ENCODE measurements at places on chromosomes 3 and 15.

- no peaks in the 10 kb centered on the region for H3K27me3 ChIP-seq
- H3K4me3 ChIP-seq, result no peak overlapping the region
- H3K4me1 ChIP-seq, result peaks cover 42% of the 10 kb centered on the region
- no peaks in the 10 kb centered on the region for H3K36me3 ChIP-seq
- peak overlapping the region; percentile 91 for H3K27ac ChIP-seq
- DNase-seq, result no peak
Measured at GRCh38 chr3:153138276-153139210, 23.5 kb upstream of the RAP2B start.

DNA sequence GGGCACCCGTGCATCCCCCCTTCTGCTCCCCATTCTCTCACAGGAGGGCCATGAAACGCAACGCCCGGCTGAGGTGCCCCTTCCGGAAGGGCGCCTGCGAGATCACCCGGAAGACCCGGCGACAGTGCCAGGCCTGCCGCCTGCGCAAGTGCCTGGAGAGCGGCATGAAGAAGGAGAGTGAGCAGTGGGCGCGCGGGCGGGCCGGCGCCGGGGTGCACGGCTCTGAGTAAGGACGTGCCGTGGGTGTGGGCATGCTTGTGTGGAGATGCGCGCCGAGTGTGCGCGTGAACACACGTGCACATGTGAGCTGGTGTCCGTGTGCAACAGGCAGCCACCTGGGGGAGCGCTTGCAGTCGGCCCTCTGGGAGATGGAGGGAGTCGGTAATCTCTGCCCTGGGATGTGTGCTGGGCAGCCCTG lies 28.1 kb downstream of the NR1I2 start:
- H3K4me1 ChIP-seq, result no peaks in the 10 kb centered on the region
- no peak overlapping the region for H3K27ac ChIP-seq
- no peaks in the 10 kb centered on the region for H3K27me3 ChIP-seq

GRCh38 chr3:146125951-146126350 lies 35.0 kb downstream of the PLOD2 start:
- H3K36me3 ChIP-seq, result peaks cover 20% of the 10 kb centered on the region
- DNase-seq, result no peak
- no peaks in the 10 kb centered on the region for H3K27me3 ChIP-seq
- peaks cover 82% of the 10 kb centered on the region for H3K4me1 ChIP-seq

GRCh38 chr3:71262364-71263265 lies 320.9 kb downstream of the FOXP1 start:
- no peak overlapping the region for H3K4me3 ChIP-seq

- H3K27ac ChIP-seq, result no peak overlapping the region
- no peak overlapping the region for H3K4me3 ChIP-seq
Measured at GRCh38 chr15:60297047-60297446, 100.7 kb downstream of the ANXA2 start.

GRCh38 chr3:30314757-30315325 lies 291.6 kb upstream of the TGFBR2 start:
- no peak overlapping the region for H3K27ac ChIP-seq
- no peaks in the 10 kb centered on the region for H3K36me3 ChIP-seq
- peaks cover 13% of the 10 kb centered on the region for H3K4me1 ChIP-seq
- no peaks in the 10 kb centered on the region for H3K27me3 ChIP-seq
- DNase-seq, result no peak
- H3K4me3 ChIP-seq, result no peak overlapping the region

GRCh38 chr3:52174896-52175295 lies 20.7 kb upstream of the POC1A start:
- peaks cover 13% of the 10 kb centered on the region for H3K4me1 ChIP-seq
- DNase-seq, result no peak
- H3K27ac ChIP-seq, result no peak overlapping the region
- H3K27me3 ChIP-seq, result no peaks in the 10 kb centered on the region
- H3K36me3 ChIP-seq, result no peaks in the 10 kb centered on the region

- no peak overlapping the region for H3K4me3 ChIP-seq
- peak overlapping the region; percentile 49 for H3K27ac ChIP-seq
- peaks cover 1% of the 10 kb centered on the region for H3K36me3 ChIP-seq
- H3K27me3 ChIP-seq, result no peaks in the 10 kb centered on the region
Measured at GRCh38 chr3:33664195-33664594, 53.9 kb downstream of the CLASP2 start.

GRCh38 chr3:183227586-183227985 lies 25.5 kb upstream of the B3GNT5 start:
- peaks cover 1% of the 10 kb centered on the region for H3K27me3 ChIP-seq
- no peak overlapping the region for H3K27ac ChIP-seq
- DNase-seq, result no peak
- H3K4me1 ChIP-seq, result no peaks in the 10 kb centered on the region
- peaks cover 2% of the 10 kb centered on the region for H3K36me3 ChIP-seq
- H3K4me3 ChIP-seq, result no peak overlapping the region

GRCh38 chr3:78846718-78847117 lies 921.1 kb downstream of the ROBO1 start:
- peaks cover 26% of the 10 kb centered on the region for H3K4me1 ChIP-seq
- no peaks in the 10 kb centered on the region for H3K27me3 ChIP-seq

- no peak for DNase-seq
- H3K4me1 ChIP-seq, result no peaks in the 10 kb centered on the region
- H3K27me3 ChIP-seq, result no peaks in the 10 kb centered on the region
- H3K27ac ChIP-seq, result no peak overlapping the region
- no peak overlapping the region for H3K4me3 ChIP-seq
Measured at GRCh38 chr3:101623656-101624055, 49.7 kb downstream of the PCNP start.

DNA sequence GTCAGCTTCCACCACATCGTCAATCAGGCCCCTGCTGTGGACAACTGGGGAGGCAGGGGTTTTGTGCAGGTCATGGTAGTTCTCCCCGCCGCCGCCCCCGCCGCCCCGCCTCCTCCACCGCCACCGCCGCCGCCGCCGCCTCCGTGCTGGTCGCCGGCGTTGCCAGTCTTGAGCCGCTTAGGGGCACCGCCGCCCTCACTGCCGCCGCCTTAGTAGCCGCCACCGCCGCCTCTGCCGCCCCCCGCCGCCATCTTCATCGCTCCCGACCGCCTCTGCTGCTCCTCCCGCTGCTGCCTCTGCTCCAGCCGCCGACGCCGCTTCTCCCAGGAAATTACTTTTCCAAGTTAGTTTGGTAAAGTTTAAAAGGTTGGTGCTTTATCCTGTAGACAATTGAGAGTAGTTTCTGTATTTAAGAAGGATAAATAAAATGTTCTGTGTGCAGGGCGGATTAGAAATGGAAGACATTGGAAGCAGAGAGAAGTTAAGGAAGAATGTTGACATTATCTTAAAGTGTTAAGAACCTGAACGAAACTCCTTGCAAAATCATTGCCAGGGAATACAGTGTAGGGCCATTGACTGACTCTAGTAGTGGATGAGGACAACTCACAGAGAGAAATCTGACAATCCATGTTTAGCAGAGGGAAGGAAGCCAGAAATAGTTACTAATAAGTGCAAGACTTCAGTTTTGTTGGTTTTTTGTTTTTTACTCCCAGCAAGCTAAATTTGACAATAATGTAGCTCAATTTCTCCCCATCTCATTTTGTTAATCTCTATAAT lies 53.0 kb upstream of the GOLGA8A start:
- no peak overlapping the region for H3K27ac ChIP-seq
- peaks cover 4% of the 10 kb centered on the region for H3K4me1 ChIP-seq
- H3K36me3 ChIP-seq, result peaks cover 9% of the 10 kb centered on the region
- DNase-seq, result no peak

DNA sequence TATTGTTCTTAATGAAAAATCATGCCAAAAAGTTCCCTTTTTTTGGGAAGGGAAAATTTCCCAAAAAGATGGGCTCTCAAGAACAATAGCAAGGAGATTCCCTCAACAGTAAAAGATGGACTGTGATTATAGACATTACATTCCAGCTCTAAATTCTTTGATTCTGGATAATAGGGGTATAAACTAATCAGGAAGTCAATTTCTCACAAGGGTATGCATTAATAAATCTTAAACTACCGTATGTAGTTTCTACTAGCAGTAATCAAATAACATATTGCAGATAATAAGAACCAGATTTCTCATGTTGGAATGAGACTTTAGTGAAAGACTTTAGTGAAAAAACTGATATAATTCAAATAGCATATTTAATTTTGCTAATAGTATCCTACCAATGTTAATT lies 144.8 kb upstream of the PTPRG start:
- DNase-seq, result no peak
- no peak overlapping the region for H3K27ac ChIP-seq
- H3K4me3 ChIP-seq, result no peak overlapping the region
- no peaks in the 10 kb centered on the region for H3K36me3 ChIP-seq
- H3K27me3 ChIP-seq, result peaks cover 48% of the 10 kb centered on the region
- peaks cover 6% of the 10 kb centered on the region for H3K4me1 ChIP-seq

GRCh38 chr15:95520511-95520910 lies 810.0 kb upstream of the NR2F2 start:
- H3K36me3 ChIP-seq, result no peaks in the 10 kb centered on the region
- DNase-seq, result no peak
- H3K27ac ChIP-seq, result no peak overlapping the region
- no peaks in the 10 kb centered on the region for H3K4me1 ChIP-seq
- no peak overlapping the region for H3K4me3 ChIP-seq

- H3K27me3 ChIP-seq, result no peaks in the 10 kb centered on the region
- H3K27ac ChIP-seq, result peak overlapping the region; percentile 32
- DNase-seq, result no peak
- H3K4me1 ChIP-seq, result peaks cover 15% of the 10 kb centered on the region
- no peaks in the 10 kb centered on the region for H3K36me3 ChIP-seq
- peak overlapping the region; percentile 87 for H3K4me3 ChIP-seq
Measured at GRCh38 chr3:58236527-58237237, 910 bp upstream of the ABHD6 start.

GRCh38 chr3:172286548-172287148 lies 161.6 kb downstream of the GHSR start:
- peaks cover 88% of the 10 kb centered on the region for H3K4me1 ChIP-seq
- H3K36me3 ChIP-seq, result peaks cover 37% of the 10 kb centered on the region
- DNase-seq, result no peak
- peak overlapping the region; percentile 86 for H3K27ac ChIP-seq
- no peaks in the 10 kb centered on the region for H3K27me3 ChIP-seq
- peak overlapping the region; percentile 8 for H3K4me3 ChIP-seq

DNA sequence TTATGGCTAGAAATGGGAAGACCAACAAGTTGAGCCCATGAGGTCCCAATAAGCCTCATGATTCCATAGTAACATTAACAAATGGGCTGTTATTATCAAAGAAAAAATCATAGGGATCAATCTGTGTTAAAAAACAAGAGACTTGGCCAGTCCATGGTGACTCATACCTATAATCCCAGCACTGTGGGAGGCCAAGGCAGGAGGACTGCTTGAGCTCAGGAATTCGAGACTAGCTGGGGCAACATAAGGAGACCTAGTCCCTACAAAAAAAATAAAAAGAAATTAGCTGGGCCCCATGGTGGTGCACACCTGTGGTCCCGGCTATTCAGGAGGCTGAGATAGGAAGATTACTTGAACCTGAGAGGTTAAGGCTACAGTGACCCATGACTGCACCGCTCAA lies 124.8 kb downstream of the DMXL2 start:
- DNase-seq, result no peak
- peaks cover 9% of the 10 kb centered on the region for H3K4me1 ChIP-seq
- no peaks in the 10 kb centered on the region for H3K27me3 ChIP-seq
- peaks cover 15% of the 10 kb centered on the region for H3K36me3 ChIP-seq

DNA sequence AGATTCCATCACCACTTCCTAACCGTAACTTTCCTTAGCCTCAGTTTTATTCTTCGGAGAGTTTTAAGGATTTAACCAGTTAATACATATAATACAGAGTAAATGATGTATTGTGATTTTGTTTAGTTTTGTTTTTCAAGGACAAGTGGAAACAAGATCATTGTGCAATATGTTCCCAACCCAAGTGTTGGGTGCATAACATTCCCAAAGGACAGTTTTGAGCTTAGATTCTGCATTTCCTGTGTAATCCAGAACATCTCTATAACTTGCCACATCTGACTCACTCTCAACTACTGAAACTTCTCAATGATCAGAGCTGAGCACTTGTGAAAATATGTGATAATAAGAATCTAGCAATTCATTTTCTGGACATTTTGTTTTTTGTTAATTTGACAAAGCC lies 466.1 kb upstream of the PPP2R3A start:
- no peak for DNase-seq
- peaks cover 13% of the 10 kb centered on the region for H3K27me3 ChIP-seq
- H3K36me3 ChIP-seq, result no peaks in the 10 kb centered on the region
- H3K4me1 ChIP-seq, result peaks cover 6% of the 10 kb centered on the region
- no peak overlapping the region for H3K27ac ChIP-seq

- no peak overlapping the region for H3K27ac ChIP-seq
- H3K4me1 ChIP-seq, result no peaks in the 10 kb centered on the region
- no peaks in the 10 kb centered on the region for H3K27me3 ChIP-seq
- no peak overlapping the region for H3K4me3 ChIP-seq
- peaks cover 7% of the 10 kb centered on the region for H3K36me3 ChIP-seq
Measured at GRCh38 chr3:170003881-170004356, 33.9 kb upstream of the GPR160 start.

DNA sequence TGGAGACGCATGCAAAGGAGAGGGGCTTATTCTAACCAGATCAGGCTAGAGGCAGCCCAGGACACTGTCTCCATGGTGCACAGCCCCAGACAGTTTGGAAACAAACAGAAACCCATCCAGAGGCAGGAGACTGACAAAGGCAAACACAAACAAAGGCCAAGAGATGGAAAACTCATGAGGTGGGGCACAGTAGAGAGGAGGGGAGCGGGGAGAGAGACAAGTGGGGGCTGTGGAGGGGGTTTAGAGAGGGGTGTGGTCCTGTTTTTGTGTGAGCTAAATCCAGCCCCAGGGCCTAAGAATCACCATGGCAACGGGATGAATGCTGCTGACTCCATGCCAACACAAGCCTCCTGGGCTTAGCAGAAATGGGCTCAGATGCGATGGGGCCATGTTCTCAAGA lies 32.3 kb downstream of the PARP16 start:
- no peaks in the 10 kb centered on the region for H3K4me1 ChIP-seq
- DNase-seq, result no peak
- no peak overlapping the region for H3K27ac ChIP-seq

- no peaks in the 10 kb centered on the region for H3K36me3 ChIP-seq
- H3K4me1 ChIP-seq, result peaks cover 6% of the 10 kb centered on the region
- no peaks in the 10 kb centered on the region for H3K27me3 ChIP-seq
- no peak for DNase-seq
- no peak overlapping the region for H3K27ac ChIP-seq
Measured at GRCh38 chr3:65344444-65344843, 656.6 kb upstream of the ADAMTS9 start.

- no peak overlapping the region for H3K4me3 ChIP-seq
- peaks cover 15% of the 10 kb centered on the region for H3K4me1 ChIP-seq
Measured at GRCh38 chr15:68653031-68653635, 74.3 kb downstream of the CORO2B start.

GRCh38 chr3:29972320-29972993 lies 633.9 kb upstream of the TGFBR2 start:
- no peak overlapping the region for H3K4me3 ChIP-seq
- peaks cover 3% of the 10 kb centered on the region for H3K36me3 ChIP-seq
- no peak for DNase-seq

DNA sequence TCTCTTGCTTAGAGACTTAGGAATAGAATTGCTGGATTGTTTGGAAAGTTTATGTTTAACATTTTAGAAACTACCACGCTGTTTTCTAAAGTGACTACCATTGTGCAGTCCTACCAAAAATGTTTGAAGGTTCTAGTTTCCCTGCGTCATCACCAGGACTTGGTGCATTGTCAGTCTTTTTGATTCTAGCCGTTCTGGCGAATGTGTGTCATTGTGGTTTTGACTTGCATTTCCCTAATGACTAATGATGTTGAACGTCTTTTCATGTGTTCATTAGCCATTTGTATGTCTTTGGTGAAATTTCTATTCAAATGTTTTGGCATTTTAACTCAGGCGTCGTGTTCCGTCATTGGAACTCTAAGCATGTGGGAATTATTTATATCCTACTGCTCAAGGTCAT lies 58.0 kb downstream of the CHD2 start:
- peak overlapping the region; percentile 25 for H3K27ac ChIP-seq
- peaks cover 44% of the 10 kb centered on the region for H3K36me3 ChIP-seq
- no peaks in the 10 kb centered on the region for H3K27me3 ChIP-seq
- peaks cover 21% of the 10 kb centered on the region for H3K4me1 ChIP-seq
- H3K4me3 ChIP-seq, result no peak overlapping the region

Measured in chondrocyte (in vitro differentiated cells).